ENCODE measurements at places on chromosomes 13 and 19.

DNA sequence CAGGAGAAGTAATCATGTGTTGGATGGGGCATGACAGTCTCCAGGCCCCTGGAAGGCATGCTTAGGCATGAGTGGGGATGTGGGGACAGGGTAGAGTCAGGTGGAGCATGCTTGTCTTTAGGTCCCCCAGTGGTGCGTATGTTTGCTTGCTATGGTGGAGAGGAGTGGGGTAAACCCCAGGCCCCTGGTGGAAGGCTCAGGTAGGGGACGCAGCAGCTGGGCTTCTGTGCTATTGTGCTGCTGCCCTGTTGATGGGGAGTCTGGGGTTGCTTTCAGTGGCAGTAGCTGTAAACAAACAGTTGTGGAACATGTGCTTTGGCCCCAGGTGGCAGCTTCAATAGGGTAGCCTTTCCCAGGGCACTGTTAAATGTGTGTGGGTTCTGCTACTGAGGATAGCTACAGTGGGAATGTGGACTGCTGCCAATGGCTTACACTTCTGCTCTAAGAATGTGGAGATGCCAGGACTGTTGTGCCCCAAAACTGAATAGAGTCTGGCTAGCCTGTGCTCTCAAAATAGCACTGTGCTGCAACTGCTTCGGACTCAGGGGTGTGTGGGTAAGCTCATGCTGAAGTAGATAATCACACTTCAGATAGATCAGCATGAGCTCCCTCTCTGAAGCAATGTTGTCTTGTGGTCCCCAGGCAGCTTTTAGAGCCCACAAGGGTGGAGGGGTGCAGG lies 1257.3 kb downstream of the DIAPH3 start:
- no peak for DNase-seq

- DNase-seq, result no peak
Observed at GRCh38 chr19:46714444-46715106, 2.3 kb downstream of the PRKD2 start.

DNA sequence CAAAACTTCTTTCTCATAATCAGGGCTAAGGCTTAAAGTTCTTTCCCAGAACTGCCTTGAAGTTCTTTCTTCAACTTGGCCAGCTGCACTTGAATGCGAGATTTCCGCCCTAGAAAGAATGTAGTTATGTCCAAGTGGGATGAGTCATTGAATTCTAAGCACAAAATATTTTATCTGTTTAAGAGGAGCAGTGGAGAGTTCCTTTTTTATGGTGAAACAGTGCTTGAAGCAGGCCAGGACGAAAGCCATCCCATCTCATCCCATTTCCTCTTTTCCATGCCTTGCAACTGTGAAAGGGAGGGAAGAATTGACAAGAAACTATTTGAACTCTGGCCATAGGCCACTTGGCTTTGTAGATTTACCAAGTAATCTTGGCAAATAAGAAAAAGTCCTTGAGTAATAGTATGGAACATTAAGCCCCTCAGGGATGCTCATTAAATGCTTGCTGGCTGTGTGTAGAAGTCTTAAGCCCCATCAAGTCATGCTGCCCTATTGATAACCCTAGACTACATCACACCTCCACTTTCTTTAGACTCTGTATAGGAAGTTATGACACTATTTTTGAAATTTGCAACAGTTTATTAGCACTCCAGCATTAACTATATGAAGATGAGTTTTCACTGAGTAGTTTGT lies 174.5 kb downstream of the KCTD12 start:
- no peak for DNase-seq

DNA sequence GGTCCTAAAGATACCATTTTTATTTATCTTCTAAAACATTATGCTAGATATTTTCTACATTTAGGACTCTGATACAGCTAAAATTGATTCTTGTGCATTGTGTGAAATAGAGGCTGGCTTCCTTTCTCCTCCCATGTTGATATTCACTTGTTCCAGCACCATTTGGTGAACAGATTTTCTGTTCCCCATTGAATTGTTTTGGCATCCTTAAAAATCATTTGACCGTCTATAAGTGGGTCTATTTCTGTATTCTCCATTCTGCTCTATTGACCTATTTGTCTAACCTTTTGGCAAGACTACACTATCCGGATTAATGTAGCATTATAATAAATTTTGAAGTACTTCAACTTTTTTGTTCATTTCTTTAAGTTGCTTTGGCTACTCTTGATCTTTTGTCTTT lies 2689.2 kb downstream of the PCDH9 start:
- no peak for DNase-seq

GRCh38 chr19:3760871-3761361 lies 576 bp downstream of the APBA3 start:
- no peak for DNase-seq

GRCh38 chr13:50685491-50685890 lies 158.0 kb downstream of the DLEU7 start:
- DNase-seq, result no peak

- no peak for DNase-seq
Observed at GRCh38 chr19:8513036-8513686, 806 bp downstream of the ZNF414 start.

DNA sequence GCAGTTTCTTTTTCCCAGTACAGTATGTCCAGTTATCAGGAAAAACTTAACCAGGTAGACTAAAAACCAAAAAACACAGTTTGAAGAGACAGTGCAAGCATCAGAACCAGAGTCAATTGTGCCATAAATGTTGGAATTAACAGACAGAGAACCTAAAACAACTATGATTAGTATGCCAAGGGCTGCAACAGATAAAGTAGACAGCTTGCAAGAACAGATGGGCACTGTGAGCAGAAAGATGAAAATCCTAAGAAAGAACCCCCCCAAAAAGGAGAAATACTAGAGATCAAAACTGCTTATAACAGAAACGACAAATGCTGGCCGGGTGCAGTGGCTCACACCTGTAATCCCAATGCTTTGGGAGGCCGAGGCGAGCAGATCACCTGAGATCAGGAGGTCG lies 47.1 kb upstream of the KLF5 start:
- DNase-seq, result no peak

DNA sequence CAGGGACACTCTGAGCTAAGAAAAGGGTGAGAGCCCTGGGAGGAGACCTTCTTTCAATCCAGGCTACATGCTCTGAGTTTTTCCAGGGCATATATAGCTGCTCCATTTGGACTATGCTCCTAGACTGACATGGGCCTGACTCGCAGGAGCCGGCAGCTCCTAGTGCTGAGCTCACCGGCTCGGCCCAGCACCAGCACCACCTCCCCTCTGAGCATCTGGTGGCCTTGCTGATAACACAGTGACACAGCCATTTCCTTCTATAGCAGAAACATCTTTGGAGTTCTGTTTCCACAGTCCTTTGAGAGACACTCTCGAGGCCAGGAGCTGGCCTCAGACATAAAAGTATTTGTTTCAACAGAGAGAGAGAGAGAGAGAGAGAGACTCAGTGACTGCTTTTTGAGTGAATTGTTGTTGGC lies 184.9 kb downstream of the TM9SF2 start:
- DNase-seq, result no peak

DNA sequence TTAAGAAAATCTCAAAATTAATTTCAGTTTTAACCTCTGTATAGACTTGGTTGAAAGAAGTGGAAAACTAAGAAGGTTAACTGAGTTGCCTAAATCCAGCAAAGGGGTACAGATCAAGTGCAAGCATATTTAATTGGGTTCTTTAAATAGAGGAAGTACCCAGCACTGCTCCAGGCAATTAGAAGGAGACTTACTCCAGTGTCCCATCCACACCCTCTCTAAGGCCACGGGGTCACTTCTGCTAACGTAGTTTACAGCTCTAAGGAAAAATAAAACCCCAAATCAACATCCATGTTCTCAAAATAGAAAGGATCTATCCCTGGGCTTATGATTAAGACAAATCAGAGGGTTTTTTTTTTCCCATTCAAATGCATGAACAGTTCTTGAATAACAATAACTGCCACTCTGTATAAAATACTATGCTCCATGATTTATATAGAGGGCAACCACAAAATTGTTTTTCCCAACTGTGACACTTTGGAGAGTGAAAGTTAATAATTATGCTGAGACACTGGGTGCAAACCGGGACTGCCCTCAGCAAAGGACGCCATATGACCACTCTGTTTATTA lies 4.6 kb downstream of the FRY start:
- no peak for DNase-seq

DNA sequence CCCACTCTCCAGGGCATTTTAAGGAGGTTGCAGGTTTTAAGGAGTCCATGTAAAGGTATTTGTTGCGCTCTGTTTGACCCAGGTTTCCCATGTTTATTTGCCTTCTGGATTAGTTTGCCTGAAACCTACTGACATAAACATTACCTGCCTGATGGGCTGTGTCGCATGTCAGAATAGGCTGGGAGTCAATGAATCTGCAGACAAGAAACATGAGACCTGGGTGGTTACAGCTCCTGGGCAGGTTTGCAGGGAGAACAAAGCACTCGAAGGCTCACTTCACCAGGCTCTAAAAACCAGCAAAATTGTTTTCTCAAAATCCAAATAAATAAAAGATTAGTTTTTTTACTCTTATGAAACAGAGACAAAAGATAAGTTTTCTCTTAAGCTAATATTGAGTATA lies 114.4 kb upstream of the SERTM1 start:
- DNase-seq, result no peak

DNA sequence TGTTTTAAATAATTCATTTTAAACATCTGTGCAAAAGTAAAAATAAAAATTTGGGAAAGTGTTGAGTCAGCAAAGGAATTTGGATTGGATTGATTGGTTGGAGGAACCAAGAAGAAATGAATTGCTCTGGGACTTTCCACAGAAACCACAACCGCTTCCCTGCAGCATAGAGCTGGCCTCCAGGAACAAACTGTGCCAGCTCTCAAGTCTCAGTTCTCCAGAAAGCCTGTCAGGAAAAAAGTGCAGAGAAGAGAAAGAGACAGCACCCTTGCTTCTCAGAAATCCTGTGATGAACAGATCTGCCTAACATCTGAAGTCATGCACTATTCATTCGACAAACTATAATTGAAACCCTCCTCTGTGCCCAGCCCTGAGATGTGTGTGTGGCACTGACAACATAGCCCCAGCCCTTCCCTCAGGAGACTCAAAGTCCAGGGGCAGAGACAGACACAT lies 14.8 kb downstream of the LYPD3 start:
- no peak for DNase-seq

DNA sequence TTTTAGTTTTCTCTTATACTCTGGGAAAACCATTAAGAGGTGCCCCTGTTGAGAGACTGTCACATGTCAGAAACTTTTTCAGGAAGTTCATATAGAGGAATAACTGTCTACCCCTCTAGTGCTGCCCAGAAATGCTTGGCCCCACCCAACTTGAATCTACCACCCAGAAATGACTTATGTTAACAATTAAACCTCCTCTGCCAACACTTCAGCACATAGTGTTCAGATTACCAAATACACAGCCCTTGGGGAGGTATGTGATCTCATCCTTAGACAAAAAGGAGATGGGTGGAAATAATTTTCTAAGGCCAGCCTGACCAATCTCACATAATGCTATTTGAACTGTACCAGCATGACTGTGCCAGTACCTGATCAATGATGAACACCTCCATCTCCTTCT lies 35.6 kb downstream of the CCDC169 start:
- DNase-seq, result no peak

DNA sequence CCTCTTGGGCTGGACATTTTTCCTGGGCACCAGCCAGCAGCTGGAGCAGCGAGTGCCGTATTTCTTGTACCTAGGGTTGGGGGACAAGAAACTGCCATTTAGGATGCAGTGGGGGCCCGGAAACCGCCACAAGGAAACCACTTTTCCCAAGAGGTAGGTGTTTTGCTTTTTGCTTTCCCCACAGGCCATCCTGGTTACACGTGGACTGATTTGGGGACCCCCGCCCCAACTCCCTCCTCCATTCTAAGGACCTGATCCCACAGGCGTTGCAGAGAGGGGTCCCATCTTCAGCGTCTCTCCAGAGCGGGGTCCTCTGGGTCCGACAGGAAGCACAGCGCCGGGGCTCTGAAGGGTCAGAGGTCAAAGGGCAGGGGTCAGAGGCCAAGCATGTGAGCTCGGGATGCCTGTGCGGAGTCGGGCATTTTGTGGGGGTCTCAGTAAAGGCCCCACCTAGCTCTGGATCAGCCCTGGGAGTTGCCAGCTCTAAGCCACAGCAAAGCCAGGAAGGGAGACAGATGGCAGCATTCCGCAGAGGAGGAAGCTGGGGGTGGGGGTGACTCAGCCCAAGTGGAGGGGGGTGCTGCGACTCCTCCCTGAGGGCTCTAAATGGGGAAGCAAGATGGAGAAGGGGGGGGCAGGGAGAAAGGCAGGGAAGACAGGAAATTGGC lies 4.3 kb downstream of the ZGLP1 start:
- no peak for DNase-seq

GRCh38 chr13:33251131-33251661 lies 34.4 kb downstream of the STARD13 start:
- DNase-seq, result peak; percentile 93

DNA sequence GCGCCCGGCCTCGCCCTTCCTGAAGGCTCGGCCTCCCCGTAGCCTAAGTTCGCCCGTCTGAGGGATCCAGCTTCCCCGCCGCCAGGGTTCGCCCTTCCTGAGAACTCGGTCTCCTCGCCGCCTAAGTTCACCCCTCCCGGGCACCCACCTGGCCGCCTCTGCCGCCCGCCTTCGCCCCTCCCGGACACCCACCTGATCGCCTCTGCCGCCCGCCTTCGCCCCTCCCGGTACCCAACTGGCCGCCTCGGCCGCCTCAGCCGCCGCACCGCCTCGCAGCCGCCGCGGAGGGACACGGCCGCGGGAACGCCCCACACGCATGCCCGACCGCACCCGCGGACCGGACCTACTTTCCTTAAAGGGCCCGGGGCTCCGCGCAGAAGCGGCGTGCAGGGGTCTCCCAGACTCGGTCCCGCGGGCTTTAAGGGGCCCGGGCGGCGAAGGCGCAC lies at the start of gene MOB3A:
Gene MOB3A, minus strand, starts transcription at position 293 of the 446 bp plus-strand sequence. CDS start 17,766 bp downstream, outside the sequence.
- DNase-seq, result no peak

- DNase-seq, result no peak
Observed at GRCh38 chr19:19105365-19106055, 32.8 kb downstream of the TMEM161A start.

GRCh38 chr19:45413497-45413896 lies 7.1 kb downstream of the POLR1G start:
- no peak for DNase-seq

GRCh38 chr19:10568062-10568825 lies 535 bp downstream of the CDKN2D start:
- no peak for DNase-seq

DNA sequence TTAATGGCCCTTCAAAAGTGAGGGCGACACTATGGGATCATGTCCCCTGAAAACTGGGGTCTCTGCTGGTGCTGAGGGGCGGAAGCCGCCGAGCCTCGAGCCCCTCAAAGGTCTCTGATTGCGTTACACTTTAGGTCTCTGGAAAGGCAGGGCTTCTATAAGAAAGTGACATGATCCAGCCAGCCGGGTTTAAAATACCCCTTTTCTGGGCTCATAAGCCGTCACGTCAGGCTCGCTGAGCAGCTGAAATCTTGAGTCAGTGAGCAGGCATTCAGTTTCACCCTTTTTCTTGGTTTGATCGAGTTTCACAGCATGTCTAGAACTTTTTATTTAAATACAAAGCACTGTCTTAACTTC lies 600 bp upstream of the HMGB1 start:
- no peak for DNase-seq
